ENCODE measurements at places on chromosomes 13 and 19.

- no peak for DNase-seq
These were observed 3.5 kb downstream of the ANGPTL4 start for GRCh38 chr19:8367327-8368001.

DNA sequence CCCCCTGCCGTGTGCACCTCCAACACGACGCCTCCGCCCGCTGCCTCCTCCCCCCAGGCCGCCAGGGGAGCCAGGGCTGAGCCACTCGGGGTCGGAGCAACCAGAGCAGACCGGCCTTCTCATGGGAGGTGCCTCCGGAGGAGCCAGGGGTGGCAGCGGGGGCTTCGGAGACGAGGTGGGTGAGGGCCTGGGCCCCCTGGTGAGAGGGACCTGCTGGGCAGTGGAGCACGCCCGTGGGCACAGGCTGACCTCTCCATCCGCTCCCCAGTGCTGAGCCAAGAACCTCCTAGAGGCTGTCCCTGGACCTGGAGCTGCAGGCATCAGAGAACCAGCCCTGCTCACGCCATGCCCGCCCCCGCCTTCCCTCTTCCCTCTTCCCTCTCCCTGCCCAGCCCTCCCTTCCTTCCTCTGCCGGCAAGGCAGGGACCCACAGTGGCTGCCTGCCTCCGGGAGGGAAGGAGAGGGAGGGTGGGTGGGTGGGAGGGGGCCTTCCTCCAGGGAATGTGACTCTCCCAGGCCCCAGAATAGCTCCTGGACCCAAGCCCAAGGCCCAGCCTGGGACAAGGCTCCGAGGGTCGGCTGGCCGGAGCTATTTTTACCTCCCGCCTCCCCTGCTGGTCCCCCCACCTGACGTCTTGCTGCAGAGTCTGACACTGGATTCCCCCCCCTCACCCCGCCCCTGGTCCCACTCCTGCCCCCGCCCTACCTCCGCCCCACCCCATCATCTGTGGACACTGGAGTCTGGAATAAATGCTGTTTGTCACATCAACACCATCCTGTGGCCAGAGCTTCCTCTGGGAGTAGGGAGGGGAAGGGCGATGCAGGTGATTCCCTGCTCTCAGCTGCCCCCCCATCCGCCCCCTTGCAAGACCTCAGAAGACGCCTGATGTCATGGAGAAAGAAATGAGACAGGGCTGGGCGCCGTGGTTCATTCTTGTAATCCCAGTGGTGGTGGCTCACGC, 12.0 kb downstream of the BCAM start:
- no peak for DNase-seq

DNA sequence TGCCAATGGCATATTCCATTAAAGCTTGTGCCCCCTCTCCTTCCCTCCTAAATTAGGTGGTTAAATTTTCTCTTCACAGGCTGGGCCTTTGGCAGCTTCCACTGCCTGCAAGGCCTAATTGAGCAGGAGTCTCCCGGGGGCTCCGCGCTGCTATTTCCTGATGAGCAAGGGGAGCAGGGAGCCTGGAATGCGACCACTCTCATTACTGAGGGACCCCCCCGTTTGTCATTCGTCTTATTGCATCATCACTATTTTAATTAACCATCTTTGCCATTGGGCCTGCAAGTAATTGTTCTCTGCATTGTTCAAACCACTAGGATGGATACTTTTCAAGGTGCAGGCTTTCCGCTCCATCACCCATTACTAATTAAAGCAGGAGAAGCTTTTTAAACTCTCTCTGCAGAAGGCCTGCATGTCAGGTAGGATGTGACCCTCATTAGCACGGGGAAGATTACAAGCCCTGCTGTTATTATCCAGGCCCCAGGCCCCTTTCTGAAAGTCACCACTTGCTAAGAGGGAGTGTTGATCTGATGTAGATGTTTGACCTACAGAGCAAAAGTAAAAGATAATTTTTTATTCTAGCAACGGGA, 142.3 kb downstream of the OXGR1 start:
- no peak for DNase-seq

- DNase-seq = no peak
These were observed 455.7 kb downstream of the SUCLA2 start for GRCh38 chr13:47545201-47546024.
